Adipocyte (in vitro differentiated cells): ENCODE measurements at places on chromosomes 12 and 14.

GRCh38 chr14:69584389-69584788, 9.7 kb upstream of the CCDC177 start:
- no peak for DNase-seq

- peak; percentile 75 for DNase-seq
Measured at GRCh38 chr14:22225516-22226140, 363.4 kb downstream of the DAD1 start.

GRCh38 chr12:30988086-30988485, 61.5 kb downstream of the TSPAN11 start:
- no peak for DNase-seq

DNA sequence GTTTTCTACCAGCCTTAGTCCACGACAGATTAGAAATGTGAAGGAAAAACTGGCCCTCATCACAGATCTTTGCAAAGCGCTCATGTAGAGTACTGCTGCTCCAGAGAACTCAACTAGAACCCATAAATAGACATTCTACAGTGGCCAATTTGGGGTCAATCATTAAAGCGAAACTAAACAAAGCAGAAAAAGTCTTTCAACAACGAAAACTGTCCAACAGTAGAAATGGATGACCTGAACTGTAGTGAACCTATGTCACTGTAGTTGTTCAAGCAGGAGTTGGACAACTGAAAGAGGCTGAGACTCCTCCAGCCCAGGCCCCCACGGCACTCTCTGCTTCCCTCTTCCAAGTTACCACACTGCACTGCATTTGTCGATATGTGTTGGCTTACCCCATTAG, 472.6 kb downstream of the BCAT1 start:
- DNase-seq = no peak

DNA sequence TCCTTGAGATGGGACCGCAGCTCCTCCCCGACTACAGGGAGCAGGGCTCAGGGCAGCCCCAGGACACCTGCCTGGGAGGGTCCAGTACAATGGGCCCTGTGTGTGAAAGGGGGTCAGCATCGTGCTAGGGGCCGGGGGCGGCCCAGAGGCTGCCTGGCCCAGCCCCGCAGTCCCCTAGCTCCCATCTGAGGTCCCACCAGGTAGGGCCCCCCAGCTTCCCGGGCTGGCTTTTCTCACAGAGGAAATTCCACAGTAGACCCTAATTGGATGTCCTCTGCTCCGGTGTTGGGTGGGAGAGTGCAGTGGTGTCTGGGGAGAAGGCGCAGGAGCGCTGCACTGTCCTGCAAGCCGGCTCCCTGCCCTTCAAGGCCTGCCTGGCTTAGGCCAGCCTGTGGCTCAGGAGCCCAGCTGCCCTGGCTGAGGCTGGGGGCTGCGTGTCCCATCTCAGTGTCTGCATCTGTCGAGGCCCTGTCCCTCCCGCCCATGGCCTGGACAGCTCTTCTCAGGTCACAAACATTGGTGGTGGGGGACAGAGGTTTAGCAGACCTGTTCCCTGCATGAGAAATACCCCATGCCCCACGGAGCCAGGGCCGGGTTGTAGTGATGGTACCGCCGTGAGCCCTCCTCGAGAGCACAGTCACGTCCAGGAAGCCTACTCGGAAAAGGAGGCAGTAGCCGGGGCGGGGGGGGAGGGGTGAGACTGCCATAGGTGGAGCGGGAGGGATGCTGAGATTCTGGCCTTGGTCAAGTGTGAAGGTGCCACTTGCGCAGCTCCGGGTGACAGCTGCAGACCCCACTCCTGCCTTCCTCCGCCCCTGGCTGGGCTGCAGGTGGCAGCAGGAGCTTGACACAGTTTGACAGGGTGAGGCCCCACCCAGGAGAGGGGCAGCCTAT, 11.6 kb downstream of the HIP1R start:
- no peak for DNase-seq

DNA sequence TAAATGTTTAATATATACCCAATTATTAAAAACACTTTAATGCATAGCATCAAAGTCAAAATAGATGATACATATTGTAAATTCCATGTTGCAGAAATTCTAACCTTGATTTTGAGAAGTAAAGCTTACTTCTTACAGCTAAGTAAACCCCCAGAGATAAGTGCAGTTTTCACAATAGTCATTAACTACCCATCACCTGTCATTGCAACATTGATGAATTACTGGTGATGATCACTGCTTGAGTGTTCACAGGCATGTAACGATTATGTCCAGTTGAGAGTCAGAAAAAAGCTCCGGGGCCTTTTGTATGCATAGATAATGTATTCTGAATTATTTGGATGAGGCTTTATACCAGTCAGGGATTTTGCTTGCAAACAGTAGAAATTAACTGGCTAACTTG, 67.7 kb downstream of the ZNF664 start:
- DNase-seq = no peak

GRCh38 chr12:92136026-92136730, 9.5 kb downstream of the BTG1 start:
- DNase-seq = no peak

DNA sequence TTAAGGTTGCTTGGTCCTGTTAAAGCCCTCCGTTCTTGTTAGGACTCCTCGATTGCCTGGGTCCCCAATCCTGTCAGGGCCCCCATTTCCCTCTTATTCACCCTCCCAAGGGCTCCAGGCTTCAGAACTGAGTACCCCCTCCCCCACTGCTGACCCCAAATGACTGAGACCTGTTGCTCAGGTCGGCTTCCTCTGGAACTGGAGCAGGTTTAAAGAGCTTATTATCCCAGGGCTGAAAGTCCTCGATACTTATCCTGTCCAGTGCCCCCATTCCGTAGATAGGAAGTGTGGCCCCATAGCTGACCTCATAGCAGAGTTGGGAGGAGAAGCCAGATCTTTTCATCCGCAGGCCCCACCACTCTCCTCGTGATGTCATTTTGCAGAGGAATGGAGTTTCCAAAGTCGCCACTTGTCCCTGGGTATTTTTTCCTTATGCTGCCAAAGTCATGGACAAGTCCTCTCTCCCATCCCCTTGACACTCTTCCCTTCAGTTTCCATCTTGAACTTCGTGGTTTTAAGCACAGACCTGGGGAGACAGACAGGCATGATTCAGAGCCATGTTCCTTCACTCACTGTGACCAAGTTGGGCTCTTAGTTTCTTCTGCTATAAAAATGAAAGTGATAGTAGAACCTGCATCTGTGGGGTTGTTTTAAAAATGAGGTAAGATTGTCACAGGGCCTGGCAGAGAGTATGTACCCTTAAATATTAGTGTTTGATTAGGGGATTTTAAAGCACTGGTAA, 1.2 kb downstream of the USP30 start:
- peak; percentile 10 for DNase-seq

GRCh38 chr12:51994539-51994820, 12.3 kb upstream of the TAMALIN start:
- no peak for DNase-seq

DNA sequence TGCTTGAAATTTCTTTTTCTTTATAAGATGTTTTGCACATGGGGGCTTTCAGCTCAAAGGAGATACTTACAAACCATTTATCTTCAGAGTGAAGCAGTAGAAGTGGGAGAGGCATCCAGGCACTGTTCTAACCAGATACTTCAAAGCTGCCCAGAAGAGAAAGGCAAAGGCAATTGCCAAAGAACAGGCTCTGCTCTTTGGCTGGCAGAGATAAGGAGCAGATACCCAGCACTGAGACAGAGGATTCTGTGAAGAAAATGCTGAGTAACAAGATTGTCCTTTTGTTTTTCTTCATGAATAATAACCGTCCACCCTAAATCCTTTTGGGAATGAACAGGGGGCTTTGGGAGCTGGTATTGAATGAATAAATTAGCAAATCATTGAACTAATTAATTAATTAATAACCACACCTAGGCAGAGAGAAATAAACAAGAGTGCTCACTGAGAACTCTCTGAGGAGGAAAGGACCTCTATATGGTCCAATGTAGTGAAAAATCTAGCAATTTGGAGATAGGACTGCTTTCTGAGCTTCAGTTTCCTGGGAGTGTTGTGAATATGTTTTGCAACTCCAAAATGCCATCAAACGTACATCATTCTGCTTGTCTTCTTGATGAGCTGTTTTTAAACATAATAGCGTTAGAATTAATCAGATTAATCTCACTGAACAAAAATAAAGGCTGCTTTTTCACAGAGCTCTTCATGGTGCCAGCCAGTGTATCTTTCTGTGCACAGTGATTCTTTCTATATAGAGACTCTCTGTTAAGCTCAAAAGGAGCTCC, 192.8 kb upstream of the AMIGO2 start:
- peak; percentile 10 for DNase-seq

DNA sequence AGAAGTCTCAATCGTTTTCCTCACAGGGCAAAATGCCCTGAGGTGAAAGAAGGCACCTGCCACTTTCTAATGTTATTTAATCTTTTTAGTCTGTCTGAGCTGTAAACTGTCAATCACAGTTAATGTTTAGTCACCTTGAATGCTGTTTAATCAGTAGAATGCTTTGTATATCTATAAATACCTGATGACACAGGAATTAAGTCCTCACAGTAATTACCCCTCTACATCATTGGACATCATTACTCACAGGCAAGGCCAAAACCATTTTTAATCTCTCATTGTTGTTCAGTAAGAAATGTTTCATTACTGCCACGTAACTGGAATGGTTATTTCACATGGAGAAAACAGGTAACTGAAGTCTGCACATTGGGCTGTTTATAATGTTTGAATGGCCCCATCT, 178.8 kb downstream of the EXOC5 start:
- no peak for DNase-seq

GRCh38 chr14:54606178-54606577, 39.2 kb downstream of the SAMD4A start:
- DNase-seq = no peak
